ENCODE measurements at places on chromosomes 6 and 20.

- ATAC-seq: no peak
Observed at GRCh38 chr20:51365670-51366069, 176.8 kb downstream of the NFATC2 start.

- no peak for ATAC-seq
Observed at GRCh38 chr20:21141825-21142224, 15.9 kb downstream of the KIZ start.

GRCh38 chr6:43454696-43455530 is 435 bp downstream of the DLK2 start:
- ATAC-seq: peak; percentile 51

- ATAC-seq: no peak
Observed at GRCh38 chr20:40714109-40714508, 25.1 kb upstream of the MAFB start.

DNA sequence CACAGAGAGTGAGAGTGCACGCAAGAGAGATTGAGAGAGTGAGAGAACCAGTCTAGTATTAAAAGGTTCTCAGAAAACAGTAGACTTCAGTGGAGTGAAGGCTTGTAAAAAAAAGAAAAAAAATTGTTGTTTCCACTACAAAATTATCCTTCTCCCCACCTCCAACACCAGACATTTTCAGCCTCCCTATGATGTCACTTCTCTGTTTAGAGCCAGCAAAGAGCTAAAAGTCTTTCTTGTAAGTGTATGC is 77.8 kb downstream of the BACH2 start:
- ATAC-seq: no peak

DNA sequence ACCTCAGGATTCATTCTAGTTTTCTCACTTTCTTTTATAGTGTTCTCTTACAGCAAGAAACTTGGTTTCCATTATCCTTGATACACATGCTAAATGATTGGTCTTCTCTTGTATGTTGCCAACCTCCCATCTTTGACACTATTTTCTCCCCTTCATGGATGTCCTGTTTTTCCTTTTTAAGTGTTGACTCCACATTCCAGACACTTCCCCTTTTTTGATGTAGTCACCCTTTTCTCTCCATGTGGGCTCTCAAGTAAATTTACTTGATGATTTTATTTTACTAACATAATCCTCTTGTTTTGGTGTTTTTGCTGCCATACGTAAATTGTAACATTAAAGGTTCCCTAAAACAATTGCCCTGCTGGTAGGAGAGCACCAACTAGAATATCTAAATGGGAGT is 148.1 kb downstream of the ZFAND3 start:
- no peak for ATAC-seq

GRCh38 chr6:147949981-147950622 is 392.5 kb upstream of the SASH1 start:
- ATAC-seq: no peak

GRCh38 chr6:28107506-28107905 is 16.9 kb upstream of the ZSCAN16 start:
- no peak for ATAC-seq

- ATAC-seq: no peak
Observed at GRCh38 chr6:6674872-6675271, 86.4 kb downstream of the LY86 start.

- peak; percentile 41 for ATAC-seq
Observed at GRCh38 chr6:107061125-107062020, 33.4 kb downstream of the MTRES1 start.

DNA sequence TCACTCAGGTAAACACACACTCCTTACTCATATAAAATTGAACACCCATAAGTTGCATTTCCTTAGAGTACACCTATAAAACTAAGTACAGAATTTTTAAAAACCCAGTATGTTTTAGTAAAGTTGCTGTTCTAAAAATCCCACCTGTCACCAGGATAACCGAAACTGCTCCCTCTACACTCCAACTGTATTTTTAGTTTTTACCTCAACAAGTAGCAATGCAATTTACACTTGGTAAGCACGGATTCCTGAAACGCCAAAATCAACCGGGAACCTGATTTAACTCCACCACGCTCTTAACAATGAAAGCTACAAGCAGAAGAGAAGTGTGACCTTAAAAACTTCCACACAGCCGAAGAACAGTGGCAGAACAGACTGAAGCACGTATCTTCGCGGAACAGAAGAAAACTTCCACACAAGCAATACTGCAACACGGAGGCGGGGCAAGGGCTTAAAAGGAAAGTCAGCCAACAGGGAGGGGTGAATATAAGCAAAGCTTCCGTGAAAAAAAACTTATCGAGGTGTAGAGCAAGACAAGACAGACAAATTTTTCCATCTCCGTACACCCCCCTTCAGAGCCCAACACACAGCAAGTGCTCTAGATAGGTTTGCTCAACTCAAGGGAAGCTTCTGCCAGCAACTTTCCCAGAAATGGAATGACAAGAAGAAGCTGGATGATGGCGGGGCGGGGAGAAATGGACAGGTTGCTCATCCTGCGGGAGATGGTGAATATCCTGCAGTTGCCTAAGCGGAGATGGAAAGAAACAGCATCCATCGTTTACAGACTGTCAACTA is 1.4 kb downstream of the STAU1 start:
- peak; percentile 18 for ATAC-seq

DNA sequence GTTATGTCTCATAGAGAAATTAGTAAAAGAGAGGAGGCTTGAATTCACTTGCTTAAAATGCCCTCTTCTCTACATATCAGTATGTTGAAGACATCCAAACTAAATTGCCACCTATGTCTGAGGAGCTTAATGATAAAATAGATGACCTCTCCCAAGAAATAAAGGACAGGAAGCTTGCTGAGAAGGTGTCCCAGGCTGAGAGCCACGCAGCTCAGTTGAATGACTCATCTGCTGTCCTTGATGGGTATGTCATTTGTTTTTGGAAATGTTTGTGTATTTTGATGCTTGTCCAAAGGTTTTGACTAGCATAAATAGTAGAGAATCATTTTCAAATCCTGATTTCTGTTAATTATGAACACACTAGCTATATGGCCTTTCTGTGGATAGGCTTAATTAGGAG is 307.7 kb downstream of the ARHGAP18 start:
- ATAC-seq: no peak

GRCh38 chr6:85462673-85463072 is 12.8 kb downstream of the NT5E start:
- ATAC-seq: no peak

GRCh38 chr6:1773700-1774099 is 164.0 kb downstream of the FOXC1 start:
- ATAC-seq: no peak

GRCh38 chr6:22227824-22228610 is 68.8 kb downstream of the PRL start:
- ATAC-seq: no peak

DNA sequence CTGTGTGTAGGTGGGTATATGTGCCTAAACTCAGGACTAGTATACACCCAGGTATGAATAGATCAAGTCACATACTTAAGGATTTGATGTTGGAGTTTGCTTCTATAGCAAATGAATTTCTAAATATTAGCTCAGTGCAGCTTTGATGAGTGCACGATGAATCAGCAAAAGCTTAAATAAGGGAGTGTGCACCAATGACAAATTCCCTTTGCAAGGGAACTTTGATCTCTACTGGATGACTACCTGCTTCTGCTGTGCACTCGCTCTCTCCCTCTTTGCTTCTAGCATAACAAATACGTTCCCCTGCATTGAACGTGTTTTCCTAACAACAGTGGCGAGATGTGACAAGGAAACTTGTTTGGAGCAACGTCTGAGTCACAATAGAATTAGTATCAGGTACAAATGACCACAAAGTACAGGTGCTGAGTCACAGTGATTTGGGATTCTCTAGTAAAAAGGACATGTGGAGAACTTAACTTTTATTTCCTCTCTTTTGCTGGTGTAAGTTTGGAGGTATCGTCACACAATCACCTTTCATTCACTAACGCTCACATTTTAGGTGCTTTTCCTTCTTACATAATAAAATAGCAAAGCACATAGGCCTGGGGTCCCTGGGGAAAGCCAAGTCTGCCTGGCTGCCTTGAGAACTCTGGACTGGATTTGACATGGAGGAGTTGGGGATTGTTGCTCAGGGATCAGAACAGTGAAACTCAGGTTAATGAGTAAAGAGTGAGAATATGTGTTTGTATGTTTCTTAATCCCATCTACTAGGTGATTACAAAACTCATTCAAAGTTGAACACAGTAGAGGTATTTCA is 49.7 kb downstream of the KLHL31 start:
- ATAC-seq: peak; percentile 82

- no peak for ATAC-seq
Observed at GRCh38 chr20:1205802-1206201, 2.5 kb downstream of the C20orf202 start.

GRCh38 chr6:21264288-21265033 is 329.1 kb upstream of the SOX4 start:
- ATAC-seq: no peak

DNA sequence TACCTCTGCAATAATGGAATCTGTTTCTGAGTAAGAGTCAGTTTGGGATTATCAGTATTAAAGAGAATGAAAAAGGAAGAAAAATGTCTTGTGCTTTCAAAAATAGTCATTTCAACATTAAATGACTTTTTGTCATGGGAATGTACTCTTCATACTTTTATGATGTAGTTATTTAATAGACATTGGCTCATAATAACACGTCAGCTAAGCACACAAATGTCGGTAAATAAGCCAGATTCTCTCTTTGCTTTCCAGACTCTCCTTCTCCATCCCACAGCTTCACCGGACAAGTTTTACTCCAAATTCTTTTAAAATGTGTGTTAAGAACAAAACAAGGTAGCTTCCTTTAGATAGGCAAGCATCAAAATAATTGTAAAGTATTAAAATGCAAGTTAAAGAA is 76.0 kb downstream of the C6orf52 start:
- no peak for ATAC-seq

DNA sequence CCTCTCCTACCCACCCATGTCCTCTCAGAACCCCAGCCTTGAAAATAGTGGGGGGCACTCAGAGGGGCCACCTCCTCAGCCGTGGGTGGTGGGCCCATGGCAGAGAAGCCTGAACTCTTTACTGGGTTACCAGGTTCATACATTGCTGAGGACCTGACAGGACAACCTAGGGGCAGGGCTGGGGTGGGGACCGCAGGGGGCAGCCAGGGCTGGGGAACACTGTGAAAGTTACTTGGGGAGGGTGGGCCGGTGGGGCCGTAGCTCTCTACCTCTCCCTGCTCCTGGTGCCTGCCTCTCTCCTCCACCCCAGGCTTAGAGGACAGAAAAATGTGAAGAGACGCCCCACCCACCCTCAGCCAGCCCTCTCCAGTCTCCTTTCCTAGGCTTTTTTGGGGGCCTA is 15.4 kb downstream of the MDFI start:
- ATAC-seq: no peak

DNA sequence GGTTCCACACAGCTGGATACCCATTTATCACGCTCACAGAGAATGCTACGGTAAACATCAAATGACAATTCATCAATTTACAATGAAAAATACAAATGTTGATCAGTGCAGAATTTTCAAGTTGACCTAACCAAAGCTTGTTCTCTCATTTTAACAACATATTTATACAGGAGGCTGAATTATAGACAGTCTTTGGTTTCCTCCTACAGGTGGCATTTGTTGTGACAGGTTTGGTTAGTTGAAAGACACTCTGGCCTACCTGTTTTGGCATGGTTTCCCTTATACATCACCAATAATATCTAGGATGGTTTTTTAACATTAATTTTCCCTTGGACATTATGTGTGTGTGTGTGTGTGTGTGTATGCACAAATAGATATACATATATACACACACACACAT is 642.5 kb upstream of the MMS22L start:
- no peak for ATAC-seq

GRCh38 chr20:23229989-23230388 is 120.6 kb upstream of the NXT1 start:
- no peak for ATAC-seq

- ATAC-seq: no peak
Observed at GRCh38 chr20:46592580-46593362, 42.3 kb upstream of the OCSTAMP start.

- peak; percentile 83 for ATAC-seq
Observed at GRCh38 chr20:34069341-34070078, 42.5 kb downstream of the EIF2S2 start.

DNA sequence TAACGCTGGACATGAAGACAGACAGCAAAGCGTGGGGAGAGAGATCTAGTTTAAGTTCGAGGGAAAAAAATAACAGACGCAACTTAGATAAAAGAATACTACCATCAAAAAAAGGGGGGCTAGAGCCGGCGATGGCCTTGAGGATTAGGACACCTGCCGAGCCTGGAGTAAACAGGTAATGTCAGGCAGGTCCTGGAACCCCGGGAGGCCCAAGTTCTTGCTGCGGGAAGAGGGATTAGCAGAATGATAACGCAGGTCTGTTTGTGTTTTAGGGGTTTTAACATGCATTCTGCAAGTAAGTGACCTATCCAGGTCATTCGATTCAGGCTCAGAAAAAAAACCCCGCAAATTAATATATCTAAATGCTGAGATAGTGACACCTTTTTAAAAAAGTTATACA is 754 bp upstream of the TMEM170B start:
- ATAC-seq: no peak

GRCh38 chr6:111832833-111833418 is 40.3 kb downstream of the FYN start:
- ATAC-seq: no peak

DNA sequence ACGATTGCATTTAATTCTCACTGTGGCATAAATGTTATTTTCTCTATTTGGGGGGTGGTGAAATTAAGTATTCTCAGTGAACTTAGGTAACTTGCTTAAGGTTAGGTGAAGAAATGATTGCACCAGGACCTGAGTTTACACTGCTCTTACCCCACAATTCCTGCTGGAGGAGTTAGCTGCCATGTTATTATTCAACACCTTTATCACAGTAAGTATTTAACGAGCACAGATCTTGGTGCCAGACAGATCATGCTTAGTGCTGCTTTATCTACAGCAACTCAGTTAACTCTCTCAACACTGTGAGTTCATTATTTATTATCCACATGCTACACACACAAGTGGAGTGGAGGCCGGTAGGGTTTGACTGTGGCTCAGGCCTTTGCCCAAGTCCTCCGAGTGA is 249.7 kb downstream of the TMEM242 start:
- ATAC-seq: no peak

- ATAC-seq: peak; percentile 3
Observed at GRCh38 chr6:35468980-35469750, 964 bp downstream of the RPL10A start.

- no peak for ATAC-seq
Observed at GRCh38 chr6:17725083-17725482, 18.4 kb upstream of the NUP153 start.

DNA sequence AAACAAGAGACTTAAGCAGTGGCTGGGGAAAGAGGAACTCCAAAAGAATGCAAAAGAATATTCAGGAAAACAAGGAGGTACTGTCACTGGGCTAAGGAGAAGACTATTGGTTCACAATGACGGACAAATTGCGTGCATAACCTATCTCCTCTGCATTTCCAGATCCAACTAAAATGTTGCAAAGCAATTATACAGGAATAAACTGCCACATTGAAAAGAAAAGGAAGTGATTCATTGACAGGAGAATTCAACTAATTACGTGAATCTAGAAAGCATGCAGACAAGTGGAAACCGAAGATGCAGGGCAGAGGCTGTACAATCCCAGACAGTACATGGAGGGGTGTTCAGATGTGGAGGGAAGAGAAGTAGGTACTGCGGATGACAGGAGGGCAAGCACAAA is 152.8 kb upstream of the RIPOR2 start:
- no peak for ATAC-seq

- ATAC-seq: no peak
Observed at GRCh38 chr20:37305079-37305478, 15.6 kb downstream of the MANBAL start.

GRCh38 chr6:106981926-106982325 is 7.4 kb upstream of the CD24 start:
- no peak for ATAC-seq

Measured in activated CD4-positive, CD25-positive, alpha-beta regulatory T cell treated with anti-CD3 and anti-CD28 coated beads, Interleukin-2, amount 50 U/mL, for 24 hours (primary cell).